ENCODE measurements at places on chromosomes 6 and 20.

DNA sequence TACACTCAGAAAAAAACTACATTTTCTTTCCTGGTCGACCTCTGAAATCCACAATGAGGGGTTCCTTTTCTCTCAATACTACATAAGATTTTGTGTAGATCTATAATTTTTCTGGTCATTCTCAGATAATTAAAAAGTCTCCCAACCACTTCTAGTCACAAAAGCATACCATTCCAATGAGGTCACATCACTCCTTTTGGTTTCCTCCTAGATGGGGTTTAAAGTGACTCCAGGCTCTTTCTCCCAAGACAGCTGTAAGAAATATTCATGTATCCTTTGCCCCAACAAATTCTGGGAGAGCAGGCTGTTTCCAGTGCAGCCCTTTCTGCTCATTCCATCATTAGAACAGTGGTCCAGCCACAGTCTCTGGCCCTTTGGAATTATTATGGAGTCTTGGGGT is 43.1 kb upstream of the BEND6 start:
- peak; percentile 48 for DNase-seq

DNA sequence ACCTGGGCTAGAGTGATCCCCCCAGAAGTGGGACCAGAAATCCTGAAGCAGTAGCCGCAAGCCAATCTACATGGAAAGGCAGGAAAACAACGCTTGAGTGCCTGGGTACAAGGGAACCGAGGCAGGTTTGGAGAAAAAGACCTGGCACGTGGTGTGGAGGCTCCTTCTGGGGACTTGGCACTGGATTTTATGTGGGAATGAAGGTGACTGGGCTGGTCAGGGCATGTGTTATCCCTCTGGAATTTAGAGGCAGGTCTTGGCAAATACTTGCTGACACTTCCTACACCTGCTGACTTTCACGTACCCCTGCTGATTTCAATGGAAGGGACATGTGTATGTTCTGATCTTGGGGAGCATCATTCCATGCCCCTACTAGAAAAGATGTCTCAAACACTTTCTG is 25.0 kb upstream of the FAM217A start:
- DNase-seq = no peak

DNA sequence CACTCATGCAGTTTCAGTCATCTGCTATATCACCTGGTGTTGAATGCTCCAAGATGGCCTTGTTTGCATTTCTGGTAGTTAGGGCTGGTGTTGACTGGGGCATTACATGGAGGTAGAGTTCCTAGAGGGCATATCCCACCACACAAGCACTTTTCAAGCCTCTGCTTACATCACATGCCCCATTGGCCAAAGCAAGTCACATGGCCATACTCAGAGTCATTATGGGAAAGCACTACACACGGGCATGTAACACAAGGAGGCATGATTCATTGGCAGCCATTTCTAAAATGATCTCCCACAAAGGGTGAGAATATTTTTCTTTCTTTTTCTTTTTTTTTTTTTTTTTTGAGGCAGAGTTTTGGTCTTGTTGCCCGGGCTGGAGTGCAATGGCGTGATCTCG is 73.2 kb downstream of the TRMT6 start:
- DNase-seq = no peak

GRCh38 chr6:146301764-146302163 is 241.9 kb upstream of the RAB32 start:
- no peak for DNase-seq

- no peak for DNase-seq
Observed at GRCh38 chr6:147740326-147740725, 231.8 kb downstream of the SAMD5 start.

DNA sequence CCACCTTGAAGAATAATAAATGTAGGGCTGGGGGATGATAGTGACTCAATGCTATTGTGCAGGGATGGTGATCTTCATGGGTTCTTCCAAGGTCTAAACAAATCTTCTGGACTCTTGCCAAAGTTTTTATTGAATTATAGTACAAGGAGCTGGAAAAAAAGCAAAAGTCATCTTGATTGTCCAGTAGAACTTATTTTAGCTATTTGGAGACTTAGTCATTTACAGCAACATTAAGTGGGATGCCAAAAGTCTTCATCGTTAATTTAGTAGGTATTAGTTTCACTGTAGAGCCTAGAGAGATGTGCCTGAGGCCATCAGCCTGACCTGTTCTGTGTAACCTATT is 212.9 kb upstream of the TBX18 start:
- no peak for DNase-seq

GRCh38 chr6:17741507-17741906 is 34.8 kb upstream of the NUP153 start:
- no peak for DNase-seq

GRCh38 chr6:37920667-37921066 is 101.1 kb downstream of the ZFAND3 start:
- no peak for DNase-seq

- DNase-seq = no peak
Observed at GRCh38 chr6:134846031-134846430, 103.9 kb downstream of the ALDH8A1 start.

- DNase-seq = no peak
Observed at GRCh38 chr6:105851113-105851580, 235.0 kb upstream of the PRDM1 start.

GRCh38 chr20:37406010-37406998 is 60.4 kb downstream of the SRC start:
- DNase-seq = no peak

DNA sequence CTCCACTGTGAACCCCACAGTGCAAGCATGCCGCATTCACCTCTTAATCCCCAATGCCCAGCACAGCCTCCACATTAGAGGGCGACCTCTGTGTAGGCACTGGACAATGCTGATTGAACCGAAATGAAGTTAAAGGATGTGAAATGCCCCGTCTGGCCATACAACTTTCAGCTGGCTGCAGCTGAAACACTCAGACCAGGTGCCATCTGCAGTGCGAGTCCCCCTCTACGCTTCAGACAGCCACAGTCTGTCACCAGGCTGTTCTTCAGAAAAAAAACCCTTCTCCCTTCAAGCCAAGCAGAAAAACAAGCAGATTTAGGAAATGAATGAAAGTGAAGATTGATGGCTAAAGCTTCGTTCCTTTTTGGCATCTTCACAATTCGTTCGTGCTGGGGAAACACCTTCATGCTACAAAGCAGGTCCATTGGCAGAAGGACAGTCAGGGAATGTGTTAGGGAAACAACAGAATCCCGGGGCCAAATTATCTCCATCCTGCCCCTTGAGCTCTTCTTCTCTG is 44.7 kb downstream of the TNFAIP3 start:
- DNase-seq = no peak

GRCh38 chr20:3242172-3242692 is 3.2 kb upstream of the SLC4A11 start:
- DNase-seq = no peak

GRCh38 chr6:28940858-28941683 is 17.3 kb upstream of the TRIM27 start:
- DNase-seq = peak; percentile 69

- no peak for DNase-seq
Observed at GRCh38 chr6:36999061-36999750, 6.2 kb upstream of the FGD2 start.

GRCh38 chr6:167450626-167451025 is 125.7 kb downstream of the TTLL2 start:
- no peak for DNase-seq

DNA sequence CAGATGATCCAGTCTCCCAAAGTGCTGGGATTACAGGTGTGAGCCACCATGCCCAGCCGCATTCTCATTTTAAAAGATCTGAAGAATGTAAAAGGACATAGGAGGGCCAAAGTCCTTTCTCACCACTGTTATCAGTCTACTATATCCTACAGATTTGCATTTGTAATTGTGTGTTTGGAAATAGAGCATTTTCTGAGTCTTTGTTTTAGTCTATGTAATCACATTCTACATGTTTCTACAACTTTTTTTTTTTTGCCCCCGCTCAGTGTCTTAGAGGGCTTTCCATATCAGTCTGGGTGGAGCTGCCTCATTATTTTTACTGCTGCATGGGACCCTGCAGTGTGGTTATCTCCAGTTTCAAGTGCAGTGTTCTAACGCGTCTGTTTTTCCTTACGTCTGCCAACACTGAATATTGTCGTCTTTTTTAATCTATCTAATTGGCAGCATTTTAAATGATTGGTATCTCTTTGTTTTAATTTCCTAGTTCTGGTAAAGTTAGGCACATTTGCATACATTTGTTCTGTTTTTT is 7.8 kb downstream of the CUL9 start:
- no peak for DNase-seq

DNA sequence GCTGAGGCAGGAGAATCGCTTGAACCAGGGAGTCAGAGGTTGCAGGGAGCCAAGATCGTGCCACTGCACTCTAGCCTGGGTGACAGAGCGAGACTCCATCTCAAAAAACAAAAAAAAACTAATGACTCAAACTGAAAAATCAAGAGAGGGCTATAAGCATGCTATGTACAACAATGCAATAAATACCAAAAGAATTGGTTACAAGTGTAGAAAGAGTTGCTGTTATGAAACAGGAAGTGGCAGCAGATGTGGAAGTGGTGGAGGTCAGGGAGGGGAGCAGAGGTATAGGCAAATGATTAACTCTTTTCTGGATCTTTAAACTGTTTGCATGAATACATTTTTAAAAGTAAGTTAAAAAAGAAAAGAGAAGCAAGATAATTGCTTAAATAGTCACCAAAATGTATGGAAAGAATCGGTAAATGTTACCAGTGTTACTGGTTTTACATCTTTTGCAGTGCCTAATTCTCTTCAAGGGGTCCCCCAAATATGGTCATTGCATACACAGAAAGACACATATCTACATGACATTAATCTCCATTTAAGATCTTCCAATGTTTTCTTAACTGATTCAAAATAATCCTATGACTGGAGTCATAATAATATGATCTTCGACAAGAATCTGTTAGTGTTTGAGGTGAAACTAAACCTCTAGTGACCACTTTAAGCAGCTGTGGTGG is 15.0 kb downstream of the CALHM6 start:
- no peak for DNase-seq

- DNase-seq = no peak
Observed at GRCh38 chr20:42359617-42360016, 741.4 kb upstream of the CHD6 start.

DNA sequence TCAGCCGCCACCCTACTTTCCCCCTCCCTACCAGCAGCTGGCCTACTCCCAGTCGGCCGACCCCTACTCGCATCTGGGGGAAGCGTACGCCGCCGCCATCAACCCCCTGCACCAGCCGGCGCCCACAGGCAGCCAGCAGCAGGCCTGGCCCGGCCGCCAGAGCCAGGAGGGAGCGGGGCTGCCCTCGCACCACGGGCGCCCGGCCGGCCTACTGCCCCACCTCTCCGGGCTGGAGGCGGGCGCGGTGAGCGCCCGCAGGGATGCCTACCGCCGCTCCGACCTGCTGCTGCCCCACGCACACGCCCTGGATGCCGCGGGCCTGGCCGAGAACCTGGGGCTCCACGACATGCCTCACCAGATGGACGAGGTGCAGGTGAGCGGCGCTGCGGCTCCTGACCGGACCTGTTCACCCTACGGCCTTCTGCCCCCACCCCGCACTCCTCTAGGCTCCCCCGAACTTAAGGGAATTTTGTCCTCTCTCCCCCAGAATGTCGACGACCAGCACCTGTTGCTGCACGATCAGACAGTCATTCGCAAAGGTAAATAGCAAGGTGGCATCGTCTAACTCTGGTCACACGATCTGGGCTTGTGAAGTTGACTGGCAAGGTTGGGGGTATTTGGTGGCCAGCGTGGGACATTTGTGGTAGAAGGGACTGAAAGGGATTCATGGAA is 2.3 kb downstream of the TFAP2C start:
- no peak for DNase-seq

DNA sequence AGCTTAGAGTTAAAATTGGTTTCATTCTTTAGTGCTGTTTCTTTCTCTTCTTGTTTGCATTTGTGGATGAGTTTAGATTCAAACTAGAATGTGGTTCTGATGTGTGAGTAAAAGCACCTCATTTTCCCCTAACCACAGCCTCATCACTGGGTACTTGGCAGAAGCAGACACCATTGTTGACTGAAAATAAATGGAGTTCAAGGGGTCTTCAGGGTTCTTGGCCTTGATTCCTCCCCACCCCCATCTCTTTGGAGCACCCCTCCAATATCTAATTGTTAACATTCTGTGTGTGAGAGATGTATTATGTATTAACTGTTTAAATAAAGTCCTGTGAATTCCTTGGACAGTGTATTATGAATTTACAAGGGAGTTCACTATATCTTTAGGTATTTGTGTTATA is 59.6 kb downstream of the JARID2 start:
- no peak for DNase-seq

GRCh38 chr6:33191383-33192104 is 723 bp downstream of the COL11A2 start:
- no peak for DNase-seq
